ENCODE measurements at places on chromosomes 16 and 17.
A peak's percentile ranks its signal among the peaks of the same experiment; 100 is the strongest.

GRCh38 chr16:7624871-7625766, 292.5 kb downstream of the RBFOX1 start:
- DNase-seq, result no peak

- no peak for DNase-seq
These were observed 621.8 kb upstream of the ZFHX3 start for GRCh38 chr16:73669535-73670274.

DNA sequence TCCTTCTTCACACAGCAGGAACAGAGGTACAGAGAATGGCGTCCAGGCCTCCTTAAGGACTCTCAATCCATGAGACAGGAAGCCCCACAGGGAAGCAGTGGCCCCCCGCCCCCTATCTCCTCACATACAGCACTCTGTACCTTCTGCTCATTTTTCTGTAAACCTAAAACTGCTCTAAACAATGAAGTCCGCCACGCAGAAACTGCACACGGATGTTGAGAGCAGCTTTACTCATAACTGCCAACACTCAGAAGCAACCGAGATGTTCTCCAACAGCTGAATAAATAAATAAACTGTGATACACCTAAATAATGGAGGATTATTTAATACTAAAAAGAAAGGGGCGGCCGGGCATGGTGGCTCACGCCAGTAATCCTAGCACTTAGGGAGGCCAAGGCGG, 9.9 kb downstream of the TBC1D16 start:
- DNase-seq, result no peak

DNA sequence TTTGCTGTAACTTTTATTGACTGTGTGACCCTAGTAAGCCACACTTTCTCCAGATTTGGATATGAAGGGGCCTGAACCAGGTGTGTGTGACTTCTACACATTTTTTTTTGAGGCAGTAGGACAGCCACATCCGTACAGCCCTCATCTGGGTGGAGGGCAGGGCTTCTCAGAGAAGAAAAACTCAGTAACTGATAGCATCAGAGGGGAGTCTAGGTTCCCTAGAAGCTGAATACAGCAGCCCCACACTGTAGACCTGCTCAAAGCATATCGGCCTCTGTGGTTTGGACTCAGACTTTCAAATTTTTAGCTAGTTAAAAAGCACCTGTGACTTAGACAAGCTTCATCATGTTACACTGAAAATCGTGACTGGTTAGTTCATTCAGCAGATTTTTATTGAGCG, 10.8 kb downstream of the PRSS54 start:
- no peak for DNase-seq

GRCh38 chr17:17888821-17889220, 52.0 kb upstream of the SREBF1 start:
- no peak for DNase-seq

GRCh38 chr16:89431630-89432029, 58.7 kb downstream of the ANKRD11 start:
- no peak for DNase-seq

GRCh38 chr17:67999291-67999911, 3.1 kb upstream of the C17orf58 start:
- no peak for DNase-seq

GRCh38 chr16:51951668-51952298, 595.2 kb downstream of the TOX3 start:
- DNase-seq, result no peak

GRCh38 chr16:84907575-84907974, 87.8 kb downstream of the CRISPLD2 start:
- DNase-seq, result no peak

- DNase-seq, result no peak
These were observed 14.9 kb downstream of the KRT33A start for GRCh38 chr17:41335747-41336146.

DNA sequence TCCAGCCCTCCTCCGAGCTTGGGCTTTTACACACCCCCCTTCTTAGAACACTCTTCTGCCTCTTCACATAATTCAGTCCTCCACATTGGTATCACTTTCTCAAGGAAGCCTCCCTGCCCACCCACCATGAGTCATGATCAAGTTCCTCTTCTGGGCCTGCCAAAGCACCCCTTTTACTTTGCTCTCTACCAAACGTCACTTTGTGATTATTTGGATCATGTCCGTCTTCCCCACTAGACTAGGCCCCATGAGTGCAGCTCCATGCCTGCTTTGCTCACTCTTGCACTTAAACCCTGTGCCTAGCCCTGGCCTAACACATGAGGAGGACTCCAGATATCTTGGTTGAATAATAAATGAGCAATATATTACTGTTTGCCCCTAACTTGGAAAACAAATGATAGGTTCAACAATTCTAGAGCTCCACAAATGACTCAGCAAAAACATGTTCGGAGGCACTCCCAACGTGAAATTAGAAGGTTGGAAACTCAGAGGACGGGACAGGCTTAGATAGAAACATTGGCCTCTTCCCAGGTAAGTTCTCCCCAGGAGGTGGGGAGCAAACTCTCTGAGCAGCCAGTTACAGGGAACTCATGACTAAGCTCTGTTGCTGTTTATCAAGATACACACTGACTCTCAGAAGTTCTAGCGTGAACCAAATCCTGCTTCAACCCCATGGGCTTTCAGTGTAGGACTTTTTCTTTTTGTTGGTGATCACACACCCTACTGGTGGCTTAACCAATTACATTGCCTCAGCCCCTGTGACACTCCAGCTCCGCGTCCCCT, 28.3 kb downstream of the G6PC1 start:
- DNase-seq, result peak; percentile 16

- DNase-seq, result no peak
These were observed 48.3 kb upstream of the GPR139 start for GRCh38 chr16:20122011-20122410.

DNA sequence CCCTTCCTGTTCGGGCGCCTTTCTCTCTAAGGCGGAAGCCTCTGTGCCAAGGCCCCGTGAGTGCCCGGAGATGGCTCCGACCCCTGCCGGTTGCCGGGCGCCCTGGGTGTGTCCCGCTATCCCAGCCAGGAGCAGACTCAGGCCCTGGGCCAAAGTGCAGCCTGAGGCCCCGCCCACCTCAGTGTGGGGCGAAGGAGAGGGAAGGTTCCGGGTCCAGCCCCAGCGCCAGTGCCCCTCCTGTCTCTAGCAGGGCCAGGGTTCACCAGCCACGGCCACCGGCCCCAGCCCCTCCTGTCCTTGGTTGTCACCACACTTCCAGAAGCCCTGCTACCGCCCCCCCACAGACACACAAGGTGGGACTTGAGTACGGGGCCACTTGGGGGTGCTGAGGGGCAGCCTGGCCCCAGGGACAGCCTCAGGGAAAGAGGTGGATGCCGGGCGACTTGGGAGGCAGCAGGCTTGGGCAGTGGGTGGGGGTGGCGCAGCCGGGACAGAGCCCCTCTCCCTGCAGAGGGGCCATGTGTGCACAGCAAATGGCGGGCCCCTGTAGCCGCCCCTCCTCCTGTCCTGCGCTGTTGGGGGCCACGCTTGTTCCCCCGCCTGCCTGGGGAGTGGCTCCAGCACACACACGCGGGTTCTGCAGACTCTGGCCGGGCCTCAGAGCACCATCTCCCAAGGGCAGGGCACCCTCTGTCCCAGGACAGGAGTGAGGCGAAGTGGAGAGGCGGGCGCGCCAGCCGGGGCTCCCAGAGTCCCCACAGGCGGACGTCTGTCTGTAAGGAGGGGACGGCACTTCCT, 6.0 kb downstream of the C1QTNF8 start:
- DNase-seq, result no peak

GRCh38 chr16:73166441-73166851, 118.5 kb upstream of the ZFHX3 start:
- DNase-seq, result no peak

DNA sequence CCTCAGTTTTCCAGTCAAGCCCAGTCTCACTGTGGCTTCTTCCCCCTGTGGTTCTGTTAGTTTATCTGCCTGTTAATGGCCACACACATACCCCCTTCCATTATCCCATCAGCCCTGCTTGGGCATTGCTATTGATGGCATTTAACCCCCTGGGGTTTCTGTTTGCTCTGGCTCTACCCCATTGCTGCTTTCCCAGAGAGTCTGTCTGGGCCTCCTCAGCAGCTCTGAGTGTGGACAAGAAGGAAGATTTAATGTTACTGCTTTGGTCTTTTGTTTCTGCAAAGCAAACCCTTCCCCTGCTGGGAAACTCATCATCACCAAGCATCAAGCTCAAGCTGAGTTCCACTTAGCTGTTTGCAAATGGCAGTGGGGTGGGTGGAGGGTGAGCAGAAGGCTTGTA, 162.7 kb downstream of the CCT6B start:
- DNase-seq, result no peak

DNA sequence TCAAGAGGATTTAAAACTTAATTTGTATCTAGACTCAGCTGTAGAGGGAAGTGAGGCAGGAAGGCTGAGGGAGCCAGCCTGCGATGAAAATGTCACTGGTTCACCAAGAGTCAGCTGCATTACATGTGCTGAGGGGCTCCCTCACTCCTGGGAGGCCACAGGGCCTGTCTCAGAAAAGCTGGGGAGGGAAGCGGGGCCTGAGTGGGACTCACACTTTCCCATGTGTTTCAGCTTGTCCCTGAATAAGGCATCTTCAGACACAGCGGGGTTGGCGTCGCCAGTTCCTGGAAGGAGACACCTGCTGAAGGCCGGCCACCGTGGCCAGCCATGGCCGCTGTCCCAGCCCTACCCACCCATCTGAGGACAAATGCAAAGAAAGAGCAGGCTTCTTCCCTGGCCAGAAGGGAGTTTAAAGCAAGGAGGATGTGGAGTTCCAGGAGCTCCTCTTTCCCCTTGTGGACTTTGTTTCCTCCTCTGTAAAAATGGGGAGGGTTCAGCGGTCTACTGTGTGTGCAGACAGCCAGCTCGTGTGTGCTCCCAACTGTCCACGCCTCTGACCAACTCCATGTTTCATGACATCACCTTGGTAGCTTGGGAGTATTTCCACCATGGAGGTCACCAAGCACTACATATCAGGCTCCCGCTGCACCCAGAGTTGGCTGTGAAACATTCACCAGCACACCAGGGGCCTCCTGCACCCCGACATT, 19.2 kb upstream of the MRPS23 start:
- DNase-seq, result no peak

DNA sequence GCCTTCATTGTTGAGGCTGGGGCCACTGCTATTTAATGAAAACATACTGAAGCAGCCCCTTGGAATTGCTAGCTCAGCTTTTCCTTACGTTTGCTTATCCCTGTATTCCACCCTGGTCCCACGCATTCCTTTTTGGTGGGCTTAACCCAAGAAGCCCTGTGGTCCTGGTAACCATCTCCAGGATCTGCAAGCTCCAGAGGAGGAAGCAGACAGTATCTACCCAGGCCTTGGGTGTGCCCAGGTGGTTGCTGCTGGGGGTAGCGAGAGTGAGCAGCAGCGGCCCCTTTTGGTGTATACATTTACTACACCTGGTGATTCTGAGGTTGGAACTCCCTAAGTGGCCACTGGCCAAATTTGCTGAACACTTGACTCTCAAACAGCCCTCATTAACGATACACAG, 97.7 kb downstream of the CBLN1 start:
- DNase-seq, result no peak

GRCh38 chr16:69482410-69482991, 58.1 kb downstream of the CYB5B start:
- DNase-seq, result no peak

DNA sequence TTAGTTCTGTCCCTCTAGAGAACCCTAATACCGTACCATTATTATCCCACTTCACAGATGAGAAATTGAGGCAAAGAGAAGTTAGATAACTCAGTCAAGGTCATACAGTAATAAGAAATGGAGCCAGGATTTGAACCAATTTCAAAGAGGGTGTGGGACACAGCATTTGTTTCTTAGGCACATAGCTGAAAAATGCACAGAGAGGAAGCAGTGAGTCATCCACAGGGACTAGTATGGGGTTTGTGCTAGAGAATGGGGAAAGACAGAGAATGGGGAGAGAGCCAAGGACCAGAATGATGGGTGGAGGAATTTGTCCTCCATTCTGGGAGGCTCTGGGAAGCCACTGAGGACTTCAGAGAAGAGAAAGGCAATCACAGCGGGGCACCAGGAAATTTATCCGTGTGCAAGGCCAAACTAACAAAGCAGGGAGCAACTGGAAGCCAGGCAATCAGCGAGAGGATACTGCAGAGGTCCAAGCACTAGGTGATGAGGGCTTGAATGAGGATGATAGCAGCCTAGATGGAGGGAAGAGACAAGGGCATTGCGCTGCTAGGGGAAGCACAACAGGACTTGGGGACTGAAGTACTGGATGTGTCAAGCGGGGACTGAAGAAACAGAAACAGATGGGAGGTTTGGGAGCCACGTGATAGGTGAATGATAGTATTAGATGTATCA, 78.1 kb upstream of the ZFHX3 start:
- peak; percentile 31 for DNase-seq

DNA sequence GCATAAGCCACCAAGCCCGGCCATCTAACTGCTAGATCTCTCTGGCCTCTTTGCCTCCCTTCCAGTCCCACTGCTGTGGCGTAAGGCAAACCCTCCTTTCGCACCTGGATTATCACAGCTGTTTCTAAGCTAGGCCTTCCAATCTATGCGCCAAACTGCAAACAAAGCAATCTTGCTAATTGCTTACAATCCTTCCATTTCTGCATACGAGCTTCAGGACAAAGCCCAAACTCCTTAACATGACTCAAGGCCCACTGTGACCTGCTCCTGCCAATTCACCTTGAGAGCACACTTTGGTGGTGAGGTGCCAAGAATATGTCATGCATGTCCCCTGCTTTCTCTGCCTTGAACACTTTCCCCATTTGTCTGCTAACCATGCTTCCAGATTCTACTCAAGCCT, 6.0 kb upstream of the ARL5C start:
- no peak for DNase-seq

GRCh38 chr16:88681709-88682451, 4.4 kb downstream of the SNAI3 start:
- DNase-seq, result no peak

GRCh38 chr17:29252101-29252791, 5.6 kb downstream of the CRYBA1 start:
- no peak for DNase-seq

DNA sequence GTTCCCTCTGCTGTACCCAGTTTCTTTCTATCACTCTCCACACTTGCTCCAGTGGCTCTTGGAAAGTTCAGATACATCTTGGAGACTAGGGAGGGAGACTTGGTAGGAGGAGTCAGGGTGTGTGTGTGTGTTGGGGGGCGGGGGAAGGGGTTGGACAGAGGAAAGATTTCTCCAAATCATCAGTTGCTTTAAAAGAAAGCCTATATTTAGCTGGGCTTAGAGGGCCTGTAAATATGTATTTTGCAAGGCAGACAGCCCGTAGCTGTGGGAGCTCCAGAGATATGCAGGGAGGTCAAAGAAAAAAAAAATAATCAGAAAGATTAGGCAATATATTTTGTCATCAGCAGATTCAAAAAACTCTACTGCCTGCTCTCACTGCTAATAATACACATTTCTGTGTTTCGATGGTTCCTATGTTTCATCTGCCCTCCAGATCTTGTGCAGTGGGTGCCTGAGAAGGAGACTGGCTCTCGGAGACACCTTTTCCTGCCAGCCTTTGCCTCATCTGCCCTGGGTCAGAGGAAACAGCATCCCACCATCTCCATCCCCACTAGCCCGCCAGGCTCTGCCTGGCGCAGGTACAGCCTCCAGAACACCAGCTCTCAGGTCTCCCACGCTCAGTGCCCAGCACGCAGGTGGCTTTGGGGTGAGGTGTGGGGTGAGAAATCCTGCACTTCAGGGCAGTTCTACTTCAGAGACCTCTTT, 4.8 kb upstream of the PPP1R9B start:
- no peak for DNase-seq
